ENCODE measurements at places on chromosomes 16 and 17. TPM values are rescaled to one million over a fixed set of nuclear protein-coding genes. Genes with fewer than 3 reads are reported as not detected.
A peak's percentile ranks its signal among the peaks of the same experiment; 100 is the strongest.

DNA sequence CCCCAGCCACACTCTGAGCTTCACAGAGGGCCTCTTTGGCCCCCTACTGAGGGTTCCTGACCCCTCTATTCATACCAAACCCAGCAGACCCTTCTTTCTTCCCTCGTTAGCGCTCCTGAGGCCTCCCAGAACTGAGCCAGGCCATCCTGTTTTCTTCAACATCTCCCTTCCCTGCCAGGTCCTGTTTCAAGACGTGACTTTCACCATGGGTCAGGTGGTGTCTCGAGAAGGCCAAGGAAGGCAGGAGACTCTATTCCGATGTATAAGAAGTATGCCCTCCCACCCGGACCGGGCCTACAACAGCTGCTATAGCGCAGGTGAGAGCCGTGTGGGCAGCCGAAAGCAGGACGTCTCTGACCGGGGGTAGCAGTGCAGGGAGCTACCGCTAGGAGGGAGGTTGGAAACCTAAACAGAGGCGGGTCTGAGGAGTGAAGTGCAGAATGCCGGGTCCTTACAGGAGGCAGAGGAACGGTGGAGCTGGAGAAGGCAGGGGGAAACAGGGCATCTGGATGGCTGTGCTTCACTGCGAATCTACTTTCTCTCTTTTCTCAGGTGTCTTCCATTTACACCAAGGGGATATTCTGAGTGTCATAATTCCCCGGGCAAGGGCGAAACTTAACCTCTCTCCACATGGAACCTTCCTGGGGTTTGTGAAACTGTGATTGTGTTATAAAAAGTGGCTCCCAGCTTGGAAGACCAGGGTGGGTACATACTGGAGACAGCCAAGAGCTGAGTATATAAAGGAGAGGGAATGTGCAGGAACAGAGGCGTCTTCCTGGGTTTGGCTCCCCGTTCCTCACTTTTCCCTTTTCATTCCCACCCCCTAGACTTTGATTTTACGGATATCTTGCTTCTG lies 1.3 kb upstream of the SENP3 start:
- peak; percentile 75 for DNase-seq

Gene TOX3
- total RNA-seq, result not detected

- DNase-seq, result no peak
These were observed 46.0 kb downstream of the HNF1B start for GRCh38 chr17:37698911-37699255.

DNA sequence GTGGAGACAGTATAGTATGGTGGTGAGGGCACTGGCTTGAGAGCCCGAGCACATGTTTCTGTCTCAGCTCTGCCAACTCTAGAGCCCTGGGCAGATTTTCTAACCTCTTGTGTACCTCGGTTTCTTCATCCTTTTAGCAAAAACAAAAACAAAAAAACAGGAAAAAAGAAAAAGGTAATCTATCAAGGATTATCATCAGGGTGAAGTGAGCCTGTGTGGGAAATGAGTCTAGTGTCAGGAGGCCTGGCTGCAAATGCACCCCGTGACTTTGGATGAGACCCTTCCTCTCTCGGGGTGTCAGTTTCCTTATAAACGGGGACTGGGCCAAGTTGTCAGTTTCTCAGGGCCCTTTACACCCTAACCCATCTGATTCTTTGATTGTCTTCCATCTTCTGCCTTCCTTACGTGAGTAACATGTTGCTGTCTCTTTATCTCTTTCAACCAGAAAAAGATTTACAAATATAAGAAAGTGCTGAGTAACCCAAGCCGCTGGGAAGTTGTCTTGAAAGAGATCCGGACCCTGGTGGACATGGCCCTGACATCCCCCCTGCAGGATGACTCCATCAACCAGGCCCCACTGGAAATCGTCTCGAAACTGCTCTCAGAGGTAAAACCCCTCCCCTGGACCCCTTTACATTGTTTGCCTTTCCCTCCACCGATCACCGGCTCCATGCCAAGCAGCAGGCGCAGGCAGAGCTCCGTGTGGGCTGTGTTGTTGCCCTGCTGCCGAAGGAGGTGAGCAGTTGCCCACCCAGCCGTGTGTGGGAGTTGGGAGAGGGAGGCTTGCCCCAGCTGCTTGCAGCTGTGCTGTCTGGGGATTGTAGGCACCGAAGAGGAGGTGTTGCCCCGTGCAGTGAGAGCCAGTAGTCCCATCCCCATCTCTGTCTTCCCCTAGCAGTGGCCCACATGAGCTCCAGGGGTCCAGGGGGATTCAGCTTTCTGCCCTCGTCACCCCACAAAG lies 127.1 kb upstream of the PLCG2 start:
- no peak for DNase-seq

Gene PRSS33
- not detected for total RNA-seq
